Stimulated activated CD4-positive, alpha-beta T cell treated with anti-CD3 and anti-CD28 coated beads, TNF-alpha, amount 100 ng/mL, for 24 hours (primary cell): ENCODE measurements at places on chromosomes 3 and 15.

DNA sequence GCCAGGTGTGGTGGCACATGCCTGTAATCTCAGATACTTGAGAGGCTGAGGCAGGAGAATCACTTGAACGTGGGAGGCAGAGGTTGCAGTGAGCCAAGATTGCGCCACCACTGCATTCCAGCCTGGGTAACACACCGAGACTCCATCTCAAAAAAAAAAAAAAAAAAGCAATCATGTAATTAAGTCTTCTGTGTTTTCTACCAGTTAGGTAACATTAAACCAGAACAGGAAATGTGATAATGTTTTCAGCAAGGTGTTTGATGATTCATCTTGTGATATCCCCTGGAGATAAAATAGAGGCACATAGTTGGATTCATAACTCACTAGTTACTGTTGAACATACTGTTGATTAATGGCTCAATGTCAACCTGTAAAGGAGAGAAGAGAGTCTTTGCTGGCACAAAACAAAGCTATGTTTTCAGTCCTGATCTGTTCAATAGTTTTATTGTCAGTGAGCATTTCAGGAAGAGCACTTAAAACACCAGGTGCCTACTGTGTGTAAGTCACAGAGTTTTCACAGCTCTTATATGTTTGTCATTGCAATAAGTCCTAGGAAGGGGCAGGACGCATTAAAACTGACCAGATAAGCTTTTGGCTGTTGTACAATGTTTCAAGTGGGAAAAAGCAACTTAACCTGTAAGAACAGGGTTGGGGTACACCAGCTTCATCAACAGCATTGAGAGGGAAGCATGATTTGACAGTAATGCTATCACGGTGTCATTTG, 19.5 kb downstream of the DNAJB11 start:
- no peak for DNase-seq

DNA sequence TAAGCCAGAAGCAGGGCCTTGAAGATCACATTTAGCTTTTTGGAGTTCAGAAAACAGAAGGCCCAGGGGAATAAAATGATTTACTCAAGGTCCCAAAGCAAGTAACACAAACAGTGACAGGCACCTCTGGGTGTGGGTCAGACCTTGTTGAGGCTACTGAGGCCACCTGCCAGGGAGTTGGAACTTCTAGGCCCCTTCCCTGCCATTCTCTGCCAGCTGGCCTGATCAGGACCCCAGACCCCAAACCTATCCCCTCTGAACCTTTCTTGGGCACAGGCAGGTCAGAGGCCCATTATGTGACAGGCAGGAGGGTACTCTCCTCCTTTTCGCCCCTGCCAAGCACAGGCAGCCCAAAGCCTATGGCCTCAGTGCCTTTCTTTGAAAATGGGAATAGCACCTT, 49.4 kb upstream of the ATP2B2 start:
- no peak for DNase-seq

DNA sequence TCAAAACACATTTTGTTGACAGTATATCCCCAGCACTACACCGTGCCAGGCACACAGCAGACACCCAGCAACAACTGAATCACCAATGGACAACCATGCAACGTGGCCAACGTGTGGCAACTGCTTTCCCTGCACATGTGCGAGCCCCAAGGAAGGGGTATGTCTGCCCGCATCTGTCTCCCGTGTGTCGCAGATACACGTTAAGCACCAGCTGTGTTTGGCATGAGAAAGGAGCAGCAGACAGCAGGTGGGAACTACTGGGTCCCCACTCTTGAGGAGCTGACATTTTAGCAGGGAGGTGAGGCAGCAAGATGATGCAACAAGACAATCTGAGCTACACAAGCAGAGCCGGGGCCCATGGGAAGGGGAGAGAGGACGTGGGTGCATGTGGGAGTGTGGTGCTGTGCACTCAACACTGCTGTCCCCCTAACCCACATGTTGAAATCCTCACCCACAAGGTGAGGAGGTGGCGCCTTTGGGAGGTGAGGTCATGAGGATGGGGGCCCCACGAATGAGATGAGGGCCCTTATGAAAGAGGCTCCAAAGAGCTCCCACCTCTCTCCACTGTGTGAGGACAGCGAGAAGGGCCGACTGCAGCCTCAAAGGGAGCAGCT, 56.2 kb downstream of the ROPN1B start:
- no peak for DNase-seq

- DNase-seq, result no peak
Observed at GRCh38 chr15:82130248-82130647, 84.4 kb upstream of the MEX3B start.

DNA sequence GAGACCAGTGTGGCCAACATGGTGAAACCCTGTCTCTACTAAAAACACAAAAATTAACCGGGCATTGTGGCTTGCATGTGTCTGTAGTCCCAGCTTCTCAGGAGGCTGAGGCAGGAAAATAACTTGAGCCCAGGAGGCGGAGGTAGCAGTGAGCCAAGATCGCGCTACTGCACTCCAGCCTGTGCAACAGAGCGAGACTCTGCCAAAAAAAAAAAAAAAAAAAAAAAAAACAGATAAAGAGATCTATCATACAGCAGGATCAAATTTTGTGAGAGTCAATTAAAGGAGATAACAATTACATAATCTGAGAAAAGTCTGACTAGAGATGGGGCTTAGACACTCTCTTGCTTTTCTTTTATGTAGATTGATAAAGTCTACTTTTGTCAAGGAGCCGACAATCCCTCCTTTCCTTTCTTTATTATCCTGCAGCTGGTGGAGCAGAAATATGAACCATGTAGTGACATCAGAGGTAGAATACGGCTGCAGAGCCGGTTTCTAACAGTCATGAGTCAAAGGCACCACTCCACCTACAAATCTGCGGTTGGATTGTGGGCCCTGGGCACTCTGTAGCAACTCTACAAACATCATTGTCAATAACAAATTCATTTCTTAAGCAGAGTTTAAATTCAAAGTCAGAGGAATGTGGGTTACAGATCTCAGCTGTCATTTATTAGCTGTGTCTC, 9.0 kb downstream of the C2CD4A start:
- no peak for DNase-seq

DNA sequence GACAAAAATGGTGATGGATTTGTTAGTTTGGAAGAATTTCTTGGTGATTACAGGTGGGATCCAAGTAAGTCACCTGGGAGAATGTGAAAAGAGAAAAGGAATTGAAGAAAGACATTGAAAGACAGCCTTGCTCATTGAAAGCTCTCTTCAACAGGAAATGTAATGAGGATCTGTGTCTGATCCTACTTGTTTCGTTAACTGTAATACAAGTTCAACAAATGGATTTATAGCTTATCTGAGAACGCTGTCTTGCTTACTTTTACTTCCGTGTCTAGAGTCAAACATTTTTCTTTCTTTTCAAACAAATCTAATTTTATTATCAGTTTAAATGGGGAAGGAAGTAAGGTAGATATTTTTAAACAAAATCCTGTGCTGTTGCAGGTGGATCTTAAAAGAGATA, 15.9 kb downstream of the RCN2 start:
- no peak for DNase-seq

DNA sequence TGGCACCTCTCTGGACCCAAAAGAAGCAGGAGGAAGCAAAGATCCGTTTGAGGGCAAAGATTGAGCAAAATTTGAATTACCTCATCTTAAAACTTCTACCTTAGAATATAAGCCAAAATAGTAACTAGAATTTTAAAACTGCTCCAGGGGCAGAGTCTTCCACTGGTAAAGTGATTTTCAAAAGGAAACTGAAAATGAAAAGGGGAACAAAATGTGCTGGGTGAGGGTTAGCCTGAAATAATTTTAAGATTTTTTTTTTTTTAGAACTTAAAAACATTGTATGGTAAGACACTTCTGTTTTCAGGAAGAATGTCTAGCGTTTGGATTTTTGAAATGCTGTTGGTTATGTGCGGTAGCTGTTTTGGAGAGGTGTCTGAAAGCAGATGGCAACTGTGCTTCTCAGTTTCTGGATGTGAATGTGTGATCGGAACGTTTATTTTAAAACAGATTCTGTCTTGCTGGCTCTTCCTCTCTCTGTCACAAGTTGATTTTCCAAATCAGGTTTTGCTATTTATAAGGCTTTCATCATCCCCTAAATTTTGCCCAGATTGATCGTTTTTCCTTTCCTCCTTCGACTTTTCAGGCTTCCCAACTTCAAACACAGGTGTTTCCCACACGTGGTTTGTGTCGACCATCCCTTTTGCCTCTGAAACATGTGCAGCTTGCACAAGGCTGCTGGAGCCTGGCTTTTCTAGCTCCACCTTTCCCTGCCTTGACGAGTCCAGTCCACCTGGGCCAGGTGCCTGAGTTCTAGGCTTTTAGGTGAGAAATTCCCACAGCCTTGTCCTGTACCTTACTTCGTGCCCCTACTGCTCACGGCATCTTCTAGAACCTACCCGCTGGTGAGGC, 3.3 kb downstream of the LRRK1 start:
- no peak for DNase-seq

DNA sequence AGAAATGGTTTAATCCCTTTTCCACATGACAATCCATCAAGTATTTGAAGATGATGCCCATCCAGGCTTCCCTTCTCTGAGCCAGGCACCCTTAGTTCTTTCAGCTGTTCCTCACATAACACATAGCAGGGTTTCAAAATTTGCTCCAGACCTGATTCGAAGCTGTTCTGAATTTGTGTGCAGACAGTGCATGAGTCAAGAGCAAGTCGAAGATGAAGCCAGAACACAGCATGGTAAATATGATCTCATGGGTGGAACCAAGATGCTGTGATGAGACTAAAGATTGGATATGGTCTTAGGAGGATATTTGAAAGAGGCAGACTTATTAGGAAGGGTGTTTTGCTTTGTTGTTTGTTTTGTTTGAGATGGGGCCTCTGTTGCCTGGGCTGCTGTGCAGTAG, 32.6 kb upstream of the PDE8A start:
- no peak for DNase-seq
